Heart right ventricle (tissue), 16 donors: ENCODE measurements at places on chromosomes 16 and 17. TPM values are rescaled to one million over a fixed set of nuclear protein-coding genes. Genes with fewer than 3 reads are reported as not detected.

Gene PDE6G
- not detected for polyA plus RNA-seq

Gene PTRH2
- 21.7 TPM for polyA plus RNA-seq

Gene HYDIN
- polyA plus RNA-seq: 0.04 TPM

Gene ALOX15B
- 1.3 TPM for polyA plus RNA-seq

Gene CDC6
- polyA plus RNA-seq: 0.66 TPM

Gene AURKB
- polyA plus RNA-seq: 1.5 TPM

Gene HBQ1
- 0.09 TPM for polyA plus RNA-seq

Gene B4GALNT2
- polyA plus RNA-seq: not detected

Gene TP53TG3F
- polyA plus RNA-seq: not detected

Gene SYT17
- polyA plus RNA-seq: 0.51 TPM

Gene KRT13
- 6.7 TPM for polyA plus RNA-seq

Gene HOXB7
- polyA plus RNA-seq: 0.29 TPM

Gene CLEC3A
- not detected for polyA plus RNA-seq

Gene TLCD2
- polyA plus RNA-seq: 3.2 TPM

Gene ALDH3A1
- polyA plus RNA-seq: 0.12 TPM

Gene PYY
- 0.06 TPM for polyA plus RNA-seq

Gene CA5A
- not detected for polyA plus RNA-seq

Gene SLC12A3
- polyA plus RNA-seq: not detected

Gene ZNF624
- 0.66 TPM for polyA plus RNA-seq

Gene SHISA9
- 0.07 TPM for polyA plus RNA-seq

Gene VAT1
- polyA plus RNA-seq: 66.5 TPM

Gene KRTAP17-1
- polyA plus RNA-seq: not detected

Gene RDM1
- polyA plus RNA-seq: not detected

Gene NOXO1
- 0.09 TPM for polyA plus RNA-seq

Gene SLC13A2
- not detected for polyA plus RNA-seq

Gene NACA2
- 0.10 TPM for polyA plus RNA-seq

Gene ZPBP2
- not detected for polyA plus RNA-seq

Gene IL34
- 0.72 TPM for polyA plus RNA-seq

Gene SLFN14
- not detected for polyA plus RNA-seq

Gene KCNG4
- polyA plus RNA-seq: not detected

Gene EVI2B
- polyA plus RNA-seq: 2.2 TPM

Gene GNAO1
- polyA plus RNA-seq: 11.9 TPM

Gene EFCAB5
- 0.07 TPM for polyA plus RNA-seq

Gene CACNB1
- polyA plus RNA-seq: 6.8 TPM

Gene EPOP
- 0.66 TPM for polyA plus RNA-seq

Gene P2RX5
- polyA plus RNA-seq: 12.4 TPM
